ENCODE measurements at places on chromosomes 6 and 20. TPM values are rescaled to one million over a fixed set of nuclear protein-coding genes. Genes with fewer than 3 reads are reported as not detected.

IRAK1BP1 gene
- total RNA-seq = 1.9 TPM

GRCh38 chr6:2529211-2529719 is 221.5 kb downstream of the MYLK4 start:
- DNase-seq = no peak
- peaks cover 9% of the 10 kb centered on the region for H3K4me1 ChIP-seq
- H3K27me3 ChIP-seq = peaks cover 19% of the 10 kb centered on the region
- no peak overlapping the region for H3K27ac ChIP-seq

OR2B6 gene
- total RNA-seq = not detected

- H3K27ac ChIP-seq = no peak overlapping the region
- DNase-seq = no peak
- no peaks in the 10 kb centered on the region for H3K27me3 ChIP-seq
Measured at GRCh38 chr6:56580271-56580670, 62.4 kb downstream of the DST start.

GRCh38 chr6:158797331-158798310 is 21.5 kb downstream of the EZR start:
- no peak overlapping the region for H3K27ac ChIP-seq
- H3K27me3 ChIP-seq = no peaks in the 10 kb centered on the region
- H3K4me1 ChIP-seq = peaks cover 11% of the 10 kb centered on the region
- DNase-seq = peak; percentile 76
- no peak overlapping the region for H3K4me3 ChIP-seq
- H3K36me3 ChIP-seq = no peaks in the 10 kb centered on the region

PSORS1C2 gene
- not detected for total RNA-seq
